ENCODE measurements at places on chromosomes 5 and 9.
A peak's percentile ranks its signal among the peaks of the same experiment; 100 is the strongest.

GRCh38 chr9:137748741-137749140, 128.8 kb upstream of the CACNA1B start:
- no peak for DNase-seq

DNA sequence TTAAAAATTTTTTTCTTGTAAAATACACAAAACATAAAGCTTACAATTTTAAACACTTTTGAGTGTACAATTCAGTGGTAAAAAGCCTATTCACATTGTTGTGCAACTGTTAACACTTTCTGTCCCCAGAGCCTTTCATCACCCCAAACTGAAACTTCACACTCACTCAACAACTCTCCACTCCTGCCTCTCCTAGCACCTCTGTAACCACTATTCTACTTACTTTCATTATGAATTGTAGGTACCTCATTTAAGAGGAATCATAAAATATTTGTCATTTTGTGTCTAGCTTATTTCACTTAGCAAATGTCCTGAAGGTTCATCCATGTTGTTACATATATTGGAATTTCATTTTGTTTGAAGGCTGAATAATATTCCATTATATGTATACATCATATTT, 4.3 kb upstream of the ZNF510 start:
- no peak for DNase-seq

DNA sequence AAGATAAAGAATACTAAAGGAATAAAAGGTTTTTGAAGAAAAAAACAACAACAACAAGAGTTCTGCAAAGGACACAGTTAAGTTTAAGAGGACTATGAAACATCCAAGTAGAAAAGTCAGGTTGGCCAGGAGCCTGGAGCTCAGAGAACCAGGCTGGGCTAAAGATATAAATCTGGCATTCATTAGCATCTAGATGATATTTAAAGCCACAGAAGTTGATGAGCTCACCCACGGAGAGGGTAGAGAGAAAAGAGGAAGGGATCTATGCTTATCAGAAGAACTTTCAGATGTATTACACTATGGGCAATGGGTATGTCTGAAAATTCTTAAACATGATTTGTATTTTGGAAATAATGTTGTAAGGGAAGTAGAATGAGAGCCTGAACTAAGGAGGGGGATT, 9.9 kb downstream of the MIER3 start:
- DNase-seq, result no peak

- DNase-seq, result peak; percentile 65
Observed at GRCh38 chr5:56481428-56482357, 248.6 kb upstream of the ANKRD55 start.

- no peak for DNase-seq
Observed at GRCh38 chr9:89522261-89522958, 24.5 kb upstream of the SEMA4D start.

- no peak for DNase-seq
Observed at GRCh38 chr9:108382310-108382709, 473.5 kb downstream of the ACTL7B start.

DNA sequence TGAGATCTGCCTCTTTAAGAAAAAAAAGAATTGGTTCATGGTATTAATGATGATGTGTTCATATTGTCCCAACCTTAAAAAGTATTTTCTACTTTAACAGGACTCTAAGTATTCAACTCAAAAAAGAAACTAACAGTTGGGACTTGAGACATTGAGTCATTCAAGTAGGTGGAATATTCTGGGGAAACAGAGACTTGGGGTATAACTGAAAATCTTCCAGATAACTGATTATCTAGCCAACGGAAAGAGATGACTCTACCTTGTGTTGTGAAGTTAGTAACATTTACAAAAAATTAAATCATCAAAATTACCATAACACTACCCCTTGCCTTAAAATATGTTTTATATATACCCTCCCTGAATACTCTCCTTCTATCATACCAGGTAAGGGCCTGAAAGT, 19.1 kb downstream of the OXCT1 start:
- DNase-seq, result no peak

GRCh38 chr5:93724791-93725190, 16.6 kb downstream of the POU5F2 start:
- DNase-seq, result no peak

GRCh38 chr9:2570615-2571479, 50.7 kb upstream of the VLDLR start:
- no peak for DNase-seq

DNA sequence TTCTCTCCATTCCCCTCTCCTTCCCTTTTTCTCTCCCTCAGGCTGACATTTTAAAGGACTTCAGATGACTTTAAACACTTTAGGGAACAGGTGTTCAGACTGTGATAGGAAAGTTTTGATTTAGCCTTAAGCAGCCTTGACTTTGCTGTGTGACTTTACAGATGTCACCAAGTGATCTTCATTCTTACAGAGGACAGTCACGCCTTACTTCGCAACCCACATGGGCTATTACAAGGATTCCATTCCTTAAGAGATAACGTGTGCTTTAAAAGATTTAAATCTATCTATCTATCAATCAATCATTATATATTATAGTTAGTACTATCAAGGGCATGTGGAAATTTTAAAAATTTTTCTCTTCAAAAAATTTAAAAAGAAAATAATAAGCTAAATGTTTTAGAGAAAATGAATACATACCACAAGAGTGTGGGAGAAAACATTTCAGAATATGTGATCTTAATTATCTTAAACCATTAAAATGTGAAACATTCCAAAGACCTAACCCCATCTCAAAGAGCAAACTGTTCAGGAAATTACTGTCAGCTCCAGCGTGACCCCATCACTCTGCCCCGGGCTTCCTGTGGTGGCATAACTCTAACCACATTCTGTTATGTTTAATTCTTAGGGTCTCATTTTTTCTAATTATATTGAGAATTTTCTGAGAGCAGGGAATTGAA, 530.5 kb downstream of the SEMA5A start:
- no peak for DNase-seq

DNA sequence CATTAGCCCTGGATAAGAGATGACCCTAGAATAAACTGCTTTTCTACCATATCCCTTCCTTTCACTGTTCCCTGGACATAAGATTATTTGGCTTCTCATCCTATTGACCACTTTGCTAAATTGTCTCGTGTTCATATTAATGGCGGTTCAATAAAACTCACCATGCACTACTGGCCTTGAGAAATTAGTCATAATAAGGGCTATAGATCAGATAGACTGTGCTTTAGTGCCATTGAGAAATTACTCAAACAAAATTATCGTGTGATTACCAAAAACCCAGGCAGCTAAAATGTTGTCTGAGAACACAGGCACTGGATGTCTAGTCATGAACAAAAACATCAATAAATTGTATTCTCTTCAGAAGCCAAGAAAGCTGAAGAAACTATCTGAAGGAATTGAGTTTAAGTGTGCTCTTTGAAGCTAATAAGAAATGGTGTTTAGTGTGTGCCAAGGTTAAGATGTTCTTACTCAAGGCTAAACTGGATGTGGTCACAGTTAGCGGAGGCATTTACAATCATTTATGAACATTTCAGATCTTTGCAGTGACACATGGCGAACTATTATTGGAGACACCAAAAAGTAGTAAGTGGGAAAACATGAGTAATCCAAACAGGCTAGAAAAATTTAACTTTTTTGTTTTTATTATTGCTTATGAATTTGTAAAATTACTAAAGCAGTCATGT, 460.4 kb upstream of the RORB start:
- no peak for DNase-seq

GRCh38 chr5:100746730-100747129, 156.4 kb downstream of the ST8SIA4 start:
- no peak for DNase-seq

GRCh38 chr5:176653401-176654385, 6.4 kb downstream of the TSPAN17 start:
- DNase-seq, result no peak

DNA sequence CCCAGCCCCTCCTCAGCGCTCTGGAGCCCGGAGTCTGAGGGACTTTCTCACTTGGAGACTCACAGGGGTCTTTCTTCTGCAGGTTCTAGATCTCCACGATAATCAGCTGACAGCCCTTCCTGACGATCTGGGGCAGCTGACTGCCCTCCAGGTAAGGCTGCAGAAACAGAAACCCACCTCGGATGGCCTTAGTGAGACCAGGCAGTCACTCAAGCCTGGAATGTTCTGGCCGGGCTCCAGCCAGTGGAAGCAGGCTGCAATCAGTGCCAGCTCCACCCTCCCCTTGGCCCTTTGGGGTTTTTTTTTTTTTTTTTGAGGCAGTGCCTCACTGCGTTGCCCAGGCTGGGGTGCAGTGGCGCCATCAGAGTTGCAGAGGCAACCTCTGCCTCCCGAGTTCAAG, 7.6 kb downstream of the LRSAM1 start:
- no peak for DNase-seq

- DNase-seq, result no peak
Observed at GRCh38 chr5:136127560-136127959, 5.1 kb upstream of the SMAD5 start.

DNA sequence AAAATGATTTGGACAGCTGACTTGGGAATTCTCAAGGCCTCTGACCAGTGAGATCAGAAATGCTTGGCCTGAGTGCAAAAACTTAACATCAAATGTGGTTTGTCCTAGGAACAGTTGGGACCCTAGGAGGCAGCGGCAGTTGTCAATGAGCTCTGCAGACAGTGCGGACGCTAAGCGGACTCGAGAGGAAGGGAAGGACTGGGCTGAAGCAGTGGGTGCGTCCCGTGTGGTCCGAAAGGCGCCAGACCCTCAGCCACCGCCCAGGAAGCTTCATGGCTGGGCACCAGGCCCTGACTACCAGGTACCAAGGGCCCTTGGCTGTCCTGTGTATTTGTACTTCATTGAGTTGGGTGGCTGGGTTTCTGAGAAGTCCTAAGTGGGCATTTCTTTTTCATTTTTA, 43.7 kb upstream of the POMT1 start:
- no peak for DNase-seq

GRCh38 chr9:127915801-127916719, 781 bp downstream of the ST6GALNAC4 start:
- DNase-seq, result no peak

GRCh38 chr5:169272111-169272510, 28.8 kb downstream of the SLIT3 start:
- no peak for DNase-seq

DNA sequence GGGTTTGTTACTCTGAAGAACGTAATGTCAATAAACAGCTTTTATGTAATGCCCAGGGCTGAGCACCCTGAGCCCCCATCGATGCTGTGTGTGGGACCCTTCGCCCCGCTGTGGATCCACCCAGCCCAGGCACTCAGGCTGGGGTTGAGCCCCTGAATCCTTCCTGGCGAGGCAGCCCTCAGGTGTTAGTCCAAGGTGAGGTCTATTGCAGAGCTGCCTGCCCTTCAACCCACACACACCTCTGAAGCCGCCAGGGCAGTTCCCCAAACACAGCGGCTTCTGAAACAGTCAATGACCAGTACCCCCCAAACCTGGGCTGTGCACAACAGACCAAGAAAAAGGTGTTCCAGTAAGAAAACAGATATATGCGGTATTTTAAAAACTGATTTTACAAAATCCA, 11.6 kb downstream of the DIPK1B start:
- no peak for DNase-seq

GRCh38 chr5:133962131-133962530, 6.3 kb downstream of the C5orf15 start:
- no peak for DNase-seq

- DNase-seq, result no peak
Observed at GRCh38 chr5:65986796-65987195, 60.4 kb downstream of the ERBIN start.

GRCh38 chr9:111572950-111573604, 26.4 kb downstream of the PTGR1 start:
- no peak for DNase-seq

DNA sequence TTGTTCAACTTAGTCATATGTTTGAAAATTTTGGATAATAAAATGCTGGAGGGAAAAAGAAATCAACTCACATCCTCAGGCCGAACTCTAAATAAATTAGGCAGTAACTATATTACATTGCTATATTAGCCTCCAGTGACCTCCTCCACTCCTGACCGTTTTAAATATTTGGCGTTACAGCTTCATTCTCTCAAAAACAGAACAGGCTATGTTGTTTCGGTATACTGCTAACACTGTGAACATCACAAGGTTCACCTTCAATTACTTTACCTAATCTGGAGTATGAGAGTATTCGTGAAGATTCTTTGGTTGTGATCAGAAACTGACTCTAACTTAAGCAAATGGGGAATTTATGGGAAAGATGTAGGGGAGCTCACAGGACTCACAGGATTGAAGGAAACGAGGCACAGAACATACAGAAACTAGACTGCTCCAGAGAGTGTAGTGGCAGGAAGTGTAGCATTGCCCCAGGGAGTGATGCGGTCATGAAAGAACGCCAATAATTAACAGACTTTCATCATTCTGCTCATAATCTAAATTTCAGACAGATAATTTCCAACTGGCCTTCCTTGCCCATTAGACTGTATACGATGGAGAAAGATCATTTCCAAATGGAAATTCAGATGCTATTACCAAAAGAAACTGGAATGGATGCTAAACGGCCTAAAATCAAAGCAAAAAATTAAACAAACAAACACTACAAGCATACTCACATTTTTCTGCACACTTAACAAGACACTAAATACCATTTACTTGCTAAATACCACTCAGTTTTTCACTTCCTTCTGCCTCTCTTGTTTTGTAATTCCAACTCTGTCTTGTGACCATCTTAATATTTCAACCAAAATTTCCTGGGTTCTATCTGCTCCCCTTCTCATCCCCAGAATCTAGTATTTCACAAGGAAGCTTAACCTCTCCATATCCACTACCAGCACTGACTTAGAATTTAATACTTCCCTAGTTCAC, 110.1 kb upstream of the LPAR1 start:
- no peak for DNase-seq

Measured in GM23338 (cell line).